H54 (cell line): ENCODE measurements at places on chromosomes 16 and 17.

GRCh38 chr16:74372953-74373846 is 2.9 kb upstream of the NPIPB15 start:
- DNase-seq = no peak

DNA sequence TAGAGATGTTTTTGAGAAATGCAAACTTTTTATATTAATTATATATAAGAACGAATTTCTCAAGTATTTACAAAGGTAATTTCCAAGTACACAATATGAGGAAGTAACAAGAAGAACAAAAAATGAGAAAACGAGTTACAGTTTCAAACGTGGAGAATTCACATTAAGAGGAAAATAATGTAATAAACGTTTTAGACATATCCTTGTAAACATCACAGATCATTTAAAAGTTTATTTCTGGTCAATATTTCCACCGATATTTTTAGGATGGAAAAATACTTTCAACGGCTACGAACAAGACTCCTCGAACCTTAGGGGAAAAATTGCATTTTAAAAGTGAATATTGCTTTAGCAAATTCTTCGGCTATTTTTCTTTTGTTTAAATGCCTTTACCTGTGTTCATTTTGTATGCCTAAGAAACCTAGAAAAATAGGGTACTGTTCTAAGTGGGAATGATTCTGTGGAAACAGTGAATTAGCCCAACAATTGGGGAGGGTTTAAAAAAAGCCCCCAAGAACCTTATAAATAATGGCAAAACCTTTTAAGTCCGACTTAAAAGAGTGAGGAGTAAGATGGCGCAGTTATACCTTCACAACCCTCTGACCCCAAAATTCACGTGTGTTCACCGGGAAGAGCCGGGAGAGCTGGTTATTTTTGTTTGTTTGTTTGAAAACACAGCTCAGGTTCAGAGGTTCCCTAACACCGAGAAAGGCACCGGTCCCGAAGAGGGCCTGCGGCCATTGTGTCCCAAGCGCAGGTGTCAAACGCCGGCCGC is 3.3 kb downstream of the HNF1B start:
- DNase-seq = no peak

DNA sequence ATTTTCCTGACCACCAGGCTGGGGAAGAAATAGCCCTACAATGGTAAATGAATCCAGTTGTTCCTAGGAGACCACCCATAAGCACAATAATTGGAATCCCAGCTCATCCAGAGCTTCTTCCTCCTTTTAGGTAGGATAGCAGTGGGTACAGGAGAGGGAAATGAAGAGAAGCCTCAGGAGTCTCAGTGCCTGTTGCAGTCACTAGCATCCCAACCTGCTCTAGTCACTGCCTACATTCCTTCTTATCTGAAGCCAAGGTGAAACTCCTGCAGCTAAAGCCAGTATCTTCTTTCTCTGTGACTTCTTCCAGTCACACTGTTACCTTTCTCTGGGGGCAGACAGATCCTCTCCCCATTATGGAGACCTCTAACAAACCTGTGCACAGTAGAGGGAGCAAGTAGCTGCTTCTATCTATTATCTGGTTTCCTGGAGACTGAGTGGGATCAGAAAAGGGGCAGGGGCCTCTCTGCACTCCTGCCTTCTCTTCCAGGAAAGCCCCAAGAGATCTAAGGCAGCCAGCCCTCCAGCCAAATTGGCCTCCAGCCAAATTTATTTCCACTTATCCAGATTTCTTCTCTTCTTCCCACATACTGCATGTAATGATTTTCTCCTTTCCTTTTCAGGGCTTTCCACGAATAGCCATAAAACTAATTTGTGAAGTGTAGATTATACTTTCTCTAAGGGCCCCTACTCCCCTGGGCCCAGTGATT is 85.5 kb downstream of the SSH2 start:
- no peak for DNase-seq

GRCh38 chr17:45836047-45837044 is 8.3 kb upstream of the SPPL2C start:
- DNase-seq = no peak

GRCh38 chr16:58306327-58306726 is 11.5 kb upstream of the PRSS54 start:
- DNase-seq = no peak

- DNase-seq = no peak
Measured at GRCh38 chr17:61645920-61646319, 54.9 kb upstream of the NACA2 start.

DNA sequence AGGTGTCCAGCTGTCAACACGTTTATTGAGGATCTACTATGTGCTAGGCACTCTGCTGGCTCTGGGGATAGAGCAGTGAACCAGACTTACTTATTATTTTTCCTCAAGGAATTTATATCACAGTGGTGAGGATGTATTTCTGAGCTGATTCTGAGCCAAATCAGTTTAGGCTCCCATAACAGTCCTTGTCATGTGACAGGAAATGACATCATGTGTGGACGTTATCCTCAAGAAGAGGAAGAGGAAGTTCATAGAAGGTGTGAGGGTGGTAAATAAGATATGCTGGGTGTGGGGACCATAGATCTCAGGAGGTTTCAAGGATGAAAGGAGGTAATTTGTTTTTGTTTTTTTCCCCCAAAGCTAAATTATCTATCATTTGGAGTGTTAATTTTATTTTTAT is 873.5 kb upstream of the EEF2KMT start:
- DNase-seq = no peak

- DNase-seq = no peak
Measured at GRCh38 chr17:45643591-45643990, 140.5 kb upstream of the CRHR1 start.

GRCh38 chr16:20383106-20384029 is 21.2 kb downstream of the PDILT start:
- DNase-seq = peak; percentile 55
